ENCODE measurements at places on chromosomes 1 and 21.
A peak's percentile ranks its signal among the peaks of the same experiment; 100 is the strongest.

GRCh38 chr1:109760581-109761226 is 3.0 kb downstream of the EPS8L3 start:
- DNase-seq: no peak

- DNase-seq: no peak
Measured at GRCh38 chr1:224042557-224043118, 71.3 kb upstream of the FBXO28 start.

- no peak for DNase-seq
Measured at GRCh38 chr1:51444534-51445192, 74.4 kb downstream of the EPS15 start.

GRCh38 chr1:232379063-232379434 is 250.9 kb downstream of the SIPA1L2 start:
- no peak for DNase-seq

GRCh38 chr1:103218369-103218768 is 110.0 kb upstream of the COL11A1 start:
- DNase-seq: no peak

- no peak for DNase-seq
Measured at GRCh38 chr1:15722836-15723532, 13.1 kb upstream of the SLC25A34 start.

GRCh38 chr1:203229471-203230135 is at the start of gene CHIT1:
TSS of gene CHIT1 (minus strand) at chr1:203229673. CDS start at chr1:203229636, 37 bp downstream.
- DNase-seq: no peak

DNA sequence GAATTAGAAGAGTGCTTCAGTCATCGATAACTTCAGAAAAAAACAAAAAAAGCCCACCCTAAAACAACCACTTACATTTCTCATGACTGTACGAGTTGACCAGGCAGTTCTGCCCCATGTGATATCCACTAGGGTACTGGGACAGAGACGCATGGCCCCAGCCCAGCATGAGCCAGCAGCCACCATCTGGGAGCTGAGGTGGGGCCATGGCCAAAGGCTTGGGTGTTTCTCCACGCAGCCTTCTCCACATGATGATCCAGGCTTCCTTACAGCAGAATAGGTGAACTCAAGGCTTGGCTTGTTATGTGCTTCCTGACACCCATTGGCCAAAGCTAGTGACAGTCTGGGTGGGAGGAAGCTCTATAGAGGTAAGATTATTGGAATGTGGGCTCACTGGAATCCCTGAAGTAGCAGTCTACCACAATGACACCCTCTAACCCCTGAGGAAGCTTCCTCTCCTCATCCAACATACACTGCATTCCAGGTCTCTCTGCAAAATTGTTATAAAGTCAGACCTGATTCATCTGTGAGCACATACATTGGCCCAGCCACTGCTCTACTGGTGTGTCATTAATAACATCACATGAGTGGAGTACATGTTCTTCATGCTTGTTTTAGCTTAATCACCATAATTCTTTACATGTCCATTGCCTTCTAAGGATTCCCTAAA is 66.3 kb upstream of the NTPCR start:
- no peak for DNase-seq

DNA sequence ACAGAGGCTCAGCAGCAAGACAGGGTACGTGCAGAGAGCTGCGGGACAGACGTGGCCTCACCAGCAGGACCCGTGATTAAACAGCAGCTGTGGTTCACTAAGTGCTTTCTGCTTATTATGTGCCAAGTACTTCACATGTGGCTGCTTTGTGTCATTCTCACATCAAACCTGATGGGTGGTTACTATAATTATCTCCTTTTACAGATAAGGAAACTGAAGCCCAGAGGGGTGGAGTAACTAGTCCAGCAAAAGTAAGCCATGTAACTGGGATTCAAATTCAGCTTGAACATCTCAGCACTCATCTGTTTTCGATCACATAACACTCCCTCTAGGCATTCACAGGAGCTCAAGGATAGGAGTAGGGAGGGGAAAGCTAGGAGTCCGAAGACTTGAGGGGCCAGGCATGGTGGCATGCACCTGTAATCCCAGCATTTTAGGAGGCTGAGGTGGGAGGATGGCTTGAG is 50.8 kb upstream of the CLIC4 start:
- no peak for DNase-seq

GRCh38 chr1:207186503-207186902 is 82.5 kb downstream of the C4BPA start:
- no peak for DNase-seq

DNA sequence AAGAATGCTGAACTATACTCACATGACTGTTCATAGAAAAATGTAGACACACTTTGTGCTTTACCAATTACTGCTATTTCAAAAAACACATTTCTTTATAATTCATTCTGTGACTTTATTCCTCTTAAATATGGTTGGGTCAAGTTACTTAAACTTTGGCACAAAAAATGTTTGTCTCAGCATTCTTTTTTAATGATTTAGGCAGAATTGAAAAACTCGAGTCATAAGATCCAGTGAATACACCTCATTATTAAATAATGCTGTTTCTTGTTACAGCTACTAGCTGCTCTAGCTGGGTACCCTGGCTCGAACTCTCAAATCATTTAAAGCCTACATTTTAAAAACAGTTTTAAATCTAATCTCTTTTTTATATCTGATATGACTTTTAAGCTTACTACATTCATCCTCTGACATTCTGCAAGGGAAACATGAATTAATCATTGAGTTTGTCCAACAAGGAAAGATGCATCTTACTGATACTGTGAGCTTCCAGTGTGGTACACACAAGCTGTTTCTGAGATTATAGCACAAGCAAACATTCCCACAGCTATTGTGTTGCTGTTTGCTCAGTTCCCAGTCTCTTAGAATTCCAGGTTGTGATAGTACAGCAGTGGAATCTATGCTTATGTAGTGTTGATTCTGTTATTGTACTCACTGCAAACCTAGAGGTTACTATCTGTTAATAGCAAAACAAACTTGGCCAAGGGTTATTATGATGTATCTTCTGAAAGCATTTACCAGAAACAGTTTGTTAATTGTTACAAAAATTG is 746.5 kb downstream of the USP25 start:
- no peak for DNase-seq

- DNase-seq: no peak
Measured at GRCh38 chr1:50493710-50494109, 70.5 kb upstream of the DMRTA2 start.

DNA sequence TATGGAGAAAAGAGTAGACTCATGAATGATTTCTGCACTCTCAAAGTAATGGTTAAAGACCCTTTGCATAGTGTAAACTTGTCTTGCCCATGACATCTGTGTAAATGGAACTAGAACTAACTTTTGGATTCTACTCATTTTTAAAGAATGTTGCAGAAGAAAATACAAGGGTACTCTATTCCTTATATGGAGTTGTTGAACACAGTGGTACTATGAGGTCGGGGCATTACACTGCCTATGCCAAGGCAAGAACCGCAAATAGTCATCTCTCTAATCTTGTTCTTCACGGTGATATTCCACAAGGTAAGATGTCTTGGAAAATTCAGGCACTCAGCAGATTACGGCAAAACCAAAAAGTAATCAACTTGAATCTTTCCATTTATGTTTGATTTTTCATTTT is 19.8 kb downstream of the CCT8 start:
- DNase-seq: no peak

- no peak for DNase-seq
Measured at GRCh38 chr1:167924102-167924501, 10.2 kb upstream of the ADCY10 start.

DNA sequence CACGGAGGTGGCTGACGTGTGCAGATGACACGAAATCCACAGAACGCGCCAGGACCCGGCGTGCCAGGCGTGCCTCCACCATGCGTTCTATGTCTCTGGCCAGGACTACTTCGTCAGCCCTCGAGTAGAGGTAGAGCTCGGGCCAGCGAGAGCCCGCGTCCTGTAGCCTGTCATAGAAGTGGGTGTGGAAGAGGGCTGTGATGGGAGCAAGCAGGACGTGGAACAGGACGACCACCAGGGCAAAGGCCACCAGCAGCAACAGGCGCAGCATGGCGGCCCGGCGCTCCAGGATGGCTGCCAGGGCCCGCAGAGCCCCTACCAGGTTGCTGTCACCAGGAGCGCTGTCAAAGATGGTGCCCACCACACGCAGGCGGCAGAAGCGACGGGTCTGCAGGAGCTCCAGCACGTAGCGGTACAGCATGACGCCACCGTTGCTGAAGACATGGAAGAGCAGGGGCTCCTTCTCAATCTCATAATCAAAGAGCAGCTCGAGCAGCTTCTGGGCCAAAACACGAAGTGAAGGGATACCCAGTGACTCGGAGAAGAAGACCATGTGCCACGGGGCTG is 19.6 kb downstream of the TMEM53 start:
- no peak for DNase-seq

DNA sequence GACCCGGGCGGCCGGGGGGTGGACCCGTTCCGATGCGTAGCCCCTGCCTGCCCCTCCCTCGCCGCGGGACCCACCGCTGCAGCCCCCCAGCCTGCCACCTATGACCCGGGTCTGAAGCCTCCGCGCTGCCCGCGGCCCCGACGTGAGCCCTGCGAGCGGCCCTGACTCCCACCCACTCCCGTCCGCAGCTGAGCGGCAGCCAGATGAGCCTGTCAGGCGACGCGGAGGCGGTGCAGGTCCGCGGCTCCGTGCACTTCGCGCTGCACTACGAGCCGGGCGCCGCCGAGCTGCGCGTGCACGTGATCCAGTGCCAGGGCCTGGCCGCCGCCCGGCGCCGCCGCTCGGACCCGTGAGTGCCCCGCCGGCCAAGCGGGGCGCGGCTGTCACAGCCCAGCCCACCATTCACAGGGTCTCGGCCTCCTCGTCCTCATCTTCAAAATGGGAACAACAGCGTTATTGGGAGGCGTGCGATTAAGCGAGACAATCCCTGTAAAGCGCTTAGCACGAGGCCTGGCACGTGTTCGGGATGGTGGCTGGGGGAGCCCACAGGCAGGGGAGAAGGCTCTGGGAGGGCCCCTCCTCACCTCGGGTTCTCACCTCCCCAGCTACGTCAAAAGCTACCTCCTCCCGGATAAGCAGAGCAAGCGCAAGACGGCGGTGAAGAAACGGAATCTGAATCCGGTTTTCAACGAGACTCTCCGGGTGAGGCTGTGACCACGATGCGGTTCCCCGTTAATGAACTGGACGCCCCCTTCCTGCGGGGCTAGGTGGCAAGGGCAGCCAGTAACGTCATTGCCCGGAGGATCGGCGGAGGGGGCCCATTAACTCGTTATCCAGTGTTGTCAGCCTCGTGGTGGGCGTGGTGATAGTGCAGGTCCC is 8.2 kb downstream of the SYTL1 start:
- DNase-seq: no peak

DNA sequence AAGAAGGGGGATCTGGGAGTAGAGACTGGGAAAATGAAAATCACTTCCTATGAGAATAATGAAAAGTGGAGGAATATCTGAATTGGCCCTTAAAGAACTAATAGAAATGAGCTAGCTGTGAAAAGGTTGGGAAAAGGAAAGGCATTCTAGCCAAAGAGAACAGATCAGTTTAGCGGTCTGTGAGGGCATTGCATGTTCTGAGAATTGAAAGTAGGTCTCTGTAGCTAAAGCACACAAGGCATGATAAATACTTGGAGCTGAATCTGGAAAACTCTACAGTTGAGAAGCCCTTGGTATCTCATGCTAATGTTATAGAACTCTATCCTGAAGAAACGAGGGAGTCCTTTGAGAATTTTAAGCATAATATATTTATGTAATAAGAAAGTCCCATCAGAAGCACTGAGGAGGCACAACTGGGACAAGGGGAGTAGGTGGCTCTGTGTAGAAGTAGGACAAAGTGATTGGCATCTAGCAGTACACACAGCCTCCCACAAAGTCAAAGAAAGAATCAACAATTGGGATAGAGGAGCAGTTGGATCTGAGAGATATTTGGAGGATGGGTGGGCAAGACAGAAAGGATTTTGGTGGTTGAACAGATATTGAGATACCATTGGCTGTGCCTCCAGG is 78.7 kb downstream of the GREM2 start:
- DNase-seq: no peak

GRCh38 chr1:13965770-13966398 is 265.9 kb downstream of the PRDM2 start:
- no peak for DNase-seq

- DNase-seq: peak; percentile 86
Measured at GRCh38 chr1:155139895-155140629, at the start of gene DPM3. TSS of gene DPM3 (minus strand) at chr1:155140531. CDS start at chr1:155140240, 291 bp downstream.

DNA sequence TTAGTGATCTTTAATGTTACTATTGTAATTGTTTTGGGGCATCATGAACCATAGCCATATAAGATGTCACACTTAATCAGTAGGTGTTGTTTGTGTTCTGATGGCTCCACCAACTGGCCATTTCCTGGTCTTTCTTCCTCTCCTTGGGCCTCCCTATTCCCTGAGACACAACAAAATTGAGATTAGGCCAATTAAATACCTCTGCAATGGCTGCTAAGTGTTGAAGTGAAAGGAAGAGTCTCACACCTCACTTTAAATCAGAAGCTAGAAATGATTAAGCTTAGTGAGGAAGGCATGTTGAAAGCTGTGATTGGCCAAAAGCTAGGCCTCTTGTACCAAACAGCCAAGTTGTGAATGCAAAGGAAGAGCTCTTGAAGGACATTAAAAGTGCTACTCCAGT is 30.7 kb downstream of the PPP2R5A start:
- no peak for DNase-seq

DNA sequence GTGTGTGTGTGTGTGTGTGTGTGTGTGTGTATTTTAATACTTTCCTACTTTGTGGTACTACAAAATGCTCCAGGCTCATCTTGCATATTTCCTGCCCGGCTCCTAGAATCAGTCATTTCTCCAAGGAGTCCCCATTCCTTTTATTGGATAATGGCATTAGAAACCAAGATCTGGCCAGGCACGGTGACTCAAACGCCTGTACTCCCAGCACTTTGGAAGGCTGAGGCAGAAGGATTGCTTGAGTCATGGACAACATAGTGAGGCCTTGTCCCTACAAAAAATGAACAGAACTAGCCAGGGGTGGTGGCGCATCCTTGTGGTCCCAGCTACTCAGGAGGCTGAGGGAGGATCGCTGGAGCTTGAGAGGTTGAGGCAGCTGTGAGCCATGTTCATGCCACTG is 20.3 kb downstream of the EPB41 start:
- DNase-seq: no peak

- DNase-seq: no peak
Measured at GRCh38 chr1:169945181-169945580, 51.5 kb upstream of the SCYL3 start.

DNA sequence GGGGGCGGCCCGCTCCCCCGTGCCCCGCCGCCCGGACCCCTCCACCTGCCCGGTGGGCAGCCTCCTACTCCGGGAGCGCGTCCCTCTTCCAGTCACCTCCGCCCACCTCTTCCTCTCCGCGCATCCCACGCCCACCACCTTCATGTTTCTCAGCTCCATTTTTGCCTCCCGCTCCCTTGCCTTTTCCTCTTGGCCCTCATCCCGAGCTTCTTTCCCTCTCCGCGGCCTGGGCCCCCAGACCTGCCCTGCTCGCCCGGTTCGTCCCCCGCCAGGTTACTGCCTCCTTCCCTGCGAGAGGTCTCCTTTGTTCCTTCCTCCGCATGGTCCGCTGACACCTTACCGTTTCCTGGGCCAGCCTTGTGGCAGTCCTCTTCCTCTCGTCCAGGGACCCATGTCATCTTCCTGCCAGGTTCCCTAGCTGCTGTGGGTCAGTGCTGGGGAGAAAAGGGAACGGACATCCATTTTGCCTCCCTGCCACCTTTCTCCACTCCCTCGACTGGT is 563 bp downstream of the QSOX1 start:
- no peak for DNase-seq

All from activated T-cell treated with anti-CD3 and anti-CD28 coated beads for 1 hour (primary cell).